Astrocyte of the spinal cord (primary cell): ENCODE measurements at places on chromosomes 3 and 15.
A peak's percentile ranks its signal among the peaks of the same experiment; 100 is the strongest.

DNA sequence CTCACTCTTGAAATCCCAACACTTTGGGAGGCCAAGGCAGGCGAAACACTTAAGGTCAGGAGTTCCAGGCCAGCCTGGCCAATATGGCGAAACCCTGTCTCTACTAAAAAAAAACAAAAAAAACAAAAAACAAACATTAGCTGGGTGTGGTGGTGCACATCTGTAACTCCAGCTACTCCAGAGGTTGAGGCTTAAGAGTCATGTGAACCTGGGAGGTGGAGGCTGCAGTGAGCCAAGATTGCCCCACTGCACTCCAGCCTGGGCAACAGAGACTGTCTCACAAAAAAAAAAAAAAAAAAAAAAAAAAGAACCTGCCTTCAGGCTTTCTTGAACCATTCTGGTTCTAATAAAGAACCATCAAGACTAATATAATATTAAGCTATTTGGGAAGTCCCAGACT lies 16.5 kb downstream of the ARPP19 start:
- no peak for DNase-seq

DNA sequence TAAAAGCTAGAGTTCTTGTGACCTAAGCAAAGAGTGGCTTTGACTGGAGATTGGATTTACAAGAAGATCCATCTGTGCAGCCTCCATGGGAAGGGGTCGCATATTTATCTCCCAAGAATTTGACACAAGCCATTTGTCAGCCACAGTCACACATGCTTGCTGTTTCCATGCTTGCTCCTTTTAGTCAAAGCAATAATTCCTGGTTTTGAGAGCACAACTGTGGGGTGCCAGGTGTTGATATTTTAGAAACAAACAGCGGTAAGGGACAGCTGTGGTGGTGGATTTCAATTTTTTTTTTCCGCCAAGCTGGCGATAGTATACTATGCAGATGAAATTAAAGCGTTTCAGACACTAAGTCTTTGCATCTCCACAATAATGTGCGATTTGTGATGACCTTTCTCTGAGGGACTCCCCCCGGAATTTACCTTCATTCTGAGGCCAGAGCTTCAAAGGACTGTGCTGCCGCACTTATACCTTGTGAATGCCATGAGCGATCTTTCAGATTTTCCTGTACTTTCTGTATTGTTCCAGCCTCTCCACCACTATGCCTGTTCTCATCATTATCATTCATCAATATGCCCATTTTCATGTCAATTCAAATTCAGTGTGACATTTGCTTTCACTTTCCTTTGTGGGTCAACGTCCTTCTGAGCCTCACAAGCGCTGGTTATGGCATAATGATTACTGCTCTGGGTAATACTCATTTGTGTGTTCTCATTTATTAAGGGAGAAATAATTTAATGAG lies 108.2 kb upstream of the KBTBD8 start:
- no peak for DNase-seq

GRCh38 chr3:183572935-183573334 lies 17.4 kb upstream of the KLHL6 start:
- DNase-seq, result no peak

DNA sequence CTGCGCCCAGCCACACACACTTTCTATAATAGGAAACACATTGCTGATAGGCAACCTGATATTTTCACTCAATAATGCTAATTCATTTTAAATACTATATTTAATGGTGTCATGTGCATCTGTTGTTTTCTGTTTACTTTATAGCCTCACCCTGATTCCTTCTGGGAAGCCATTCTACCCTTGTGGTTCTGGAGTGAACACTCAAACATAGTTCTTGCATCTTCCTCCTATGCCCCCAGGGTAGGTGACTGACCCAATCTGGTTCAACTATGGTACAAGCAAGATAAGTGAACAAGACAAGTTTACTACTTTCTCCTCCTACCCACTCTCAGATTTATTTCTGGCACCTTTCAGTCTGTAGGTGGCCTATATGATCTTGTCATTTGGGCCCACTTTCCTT lies 4.3 kb upstream of the SCG3 start:
- no peak for DNase-seq

GRCh38 chr15:92453607-92454006 lies 59.9 kb downstream of the ST8SIA2 start:
- no peak for DNase-seq

DNA sequence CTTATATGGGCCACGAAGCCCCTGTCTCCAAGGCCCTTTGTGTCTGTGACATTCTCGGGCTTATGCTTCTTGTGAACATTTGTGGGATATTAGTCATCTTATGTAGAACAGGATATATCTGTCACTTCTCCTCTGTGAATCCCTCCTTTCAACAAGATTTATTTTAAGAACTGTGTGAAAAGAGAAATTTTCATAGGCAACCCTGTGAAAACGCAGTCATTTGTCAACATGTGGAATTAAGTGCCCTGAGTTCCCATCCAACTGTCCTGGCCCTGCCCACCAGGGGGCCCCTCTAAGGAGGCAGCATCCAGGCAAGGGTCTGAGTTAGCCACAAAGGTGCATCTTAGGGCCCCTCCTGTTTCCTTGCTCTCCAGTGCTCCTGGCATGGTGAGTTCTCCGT lies 76.8 kb upstream of the CHRNA7 start:
- no peak for DNase-seq

GRCh38 chr3:177287231-177287630 lies 89.9 kb upstream of the TBL1XR1 start:
- no peak for DNase-seq

DNA sequence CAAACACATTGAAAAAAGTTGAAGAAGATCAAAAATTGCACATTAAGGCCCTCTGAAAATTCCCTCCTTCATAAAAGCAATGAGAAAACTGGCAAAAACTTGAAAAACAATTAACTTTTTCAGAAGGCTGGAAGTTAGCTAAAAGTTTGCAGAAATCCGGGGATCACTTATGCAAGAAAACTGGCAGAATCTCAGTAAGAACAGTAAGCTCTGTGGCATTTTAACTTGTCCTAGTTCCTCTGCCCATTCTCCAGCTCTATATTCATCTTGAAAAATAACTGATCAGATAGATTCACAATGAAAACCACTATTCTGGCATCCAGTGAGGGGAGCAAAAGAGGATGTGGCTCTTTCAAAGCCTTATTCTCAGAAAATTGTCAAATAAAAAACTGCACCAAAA lies 566.8 kb downstream of the NTRK3 start:
- DNase-seq, result no peak

DNA sequence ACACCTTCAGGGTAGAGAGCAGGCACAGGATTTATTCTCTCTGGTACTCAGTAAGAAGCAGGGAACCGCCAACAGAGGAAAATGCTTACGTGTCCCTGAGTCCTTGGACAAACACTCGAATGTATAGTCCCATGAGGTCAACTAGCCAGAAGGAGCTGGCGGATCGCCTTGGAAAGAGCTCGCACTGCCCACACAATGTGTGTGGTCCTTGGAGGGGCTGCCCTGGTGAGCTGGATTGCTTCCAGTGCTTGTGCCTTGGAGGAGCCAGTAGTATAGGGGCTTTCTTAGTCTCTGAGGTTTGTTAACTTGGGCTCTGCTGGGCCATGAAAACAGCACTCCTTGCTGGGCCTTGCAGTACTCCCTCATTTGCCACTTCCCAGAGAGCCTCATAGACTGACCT lies 40.7 kb upstream of the VILL start:
- peak; percentile 64 for DNase-seq

DNA sequence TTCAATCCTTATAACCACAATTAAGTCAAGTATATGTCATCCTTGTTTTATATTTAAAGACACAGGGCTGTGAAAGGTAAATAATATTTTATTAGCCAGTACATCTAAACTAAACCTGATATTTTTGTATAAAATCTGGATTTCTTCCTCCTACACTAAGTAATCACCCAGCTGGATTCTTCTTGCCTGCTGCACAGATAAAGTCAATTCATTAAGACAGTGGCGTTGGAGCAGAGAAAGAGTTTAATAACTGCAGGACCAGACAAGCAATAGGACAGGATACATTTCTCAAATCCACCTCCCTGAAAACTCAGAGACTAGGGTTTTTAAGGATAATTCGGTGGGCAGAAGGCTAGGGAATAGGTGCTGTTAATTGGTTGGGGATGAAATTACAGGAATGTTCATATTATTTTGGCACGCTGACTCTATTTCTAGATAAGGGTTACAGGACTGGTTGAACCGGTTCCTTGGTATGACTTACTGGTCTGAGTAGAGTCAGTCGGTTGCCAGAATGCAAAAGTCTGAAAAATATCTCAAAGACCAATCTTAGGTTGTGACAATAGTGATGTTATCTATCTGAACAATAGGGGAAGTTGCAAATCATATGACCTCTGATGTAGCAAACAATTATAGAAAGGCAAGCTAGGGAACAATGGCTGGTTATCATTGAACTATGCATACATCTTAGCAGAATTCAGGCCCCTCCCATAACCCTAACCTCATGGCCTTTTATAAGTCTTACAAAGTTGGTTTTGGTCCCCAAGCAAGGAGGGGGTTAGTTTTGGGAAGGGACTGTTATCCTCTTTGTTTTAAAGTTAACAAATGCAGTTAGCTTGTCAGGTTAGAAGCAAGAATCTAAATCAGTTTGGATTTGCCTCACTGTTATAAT lies 244.8 kb downstream of the ALCAM start:
- no peak for DNase-seq

DNA sequence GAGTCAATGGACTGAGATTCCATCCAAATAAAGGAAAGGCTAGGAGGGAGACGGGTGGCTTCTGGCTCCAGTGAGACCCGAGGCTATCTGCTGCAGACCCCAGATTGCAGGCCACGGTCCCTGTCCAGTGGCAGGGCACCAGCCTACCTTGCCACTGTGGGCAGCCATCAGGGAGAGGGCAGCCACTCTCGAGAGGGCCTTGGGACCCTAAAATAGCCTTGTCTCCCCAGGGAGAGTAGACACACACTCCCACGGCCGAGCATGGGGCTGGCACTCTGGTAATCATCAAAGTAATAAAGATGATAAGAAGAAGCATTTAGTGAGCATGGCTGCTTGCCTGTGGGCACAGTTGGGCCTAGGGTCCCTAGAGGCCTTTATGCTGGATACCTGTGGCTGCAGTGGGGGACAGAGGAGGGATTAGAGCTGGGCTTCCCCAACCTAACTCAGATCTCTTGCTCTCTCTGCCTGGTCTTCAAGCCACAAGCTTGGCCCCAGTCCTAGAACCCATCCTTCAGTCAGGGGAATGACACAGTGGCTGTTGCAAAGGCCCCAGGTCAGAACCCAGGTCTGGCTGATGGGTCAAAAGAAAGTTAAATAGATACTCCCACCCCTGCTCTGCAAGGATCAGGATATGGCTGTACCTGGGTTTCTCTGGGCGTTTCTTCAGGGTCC lies 9.2 kb upstream of the VIPR1 start:
- no peak for DNase-seq

DNA sequence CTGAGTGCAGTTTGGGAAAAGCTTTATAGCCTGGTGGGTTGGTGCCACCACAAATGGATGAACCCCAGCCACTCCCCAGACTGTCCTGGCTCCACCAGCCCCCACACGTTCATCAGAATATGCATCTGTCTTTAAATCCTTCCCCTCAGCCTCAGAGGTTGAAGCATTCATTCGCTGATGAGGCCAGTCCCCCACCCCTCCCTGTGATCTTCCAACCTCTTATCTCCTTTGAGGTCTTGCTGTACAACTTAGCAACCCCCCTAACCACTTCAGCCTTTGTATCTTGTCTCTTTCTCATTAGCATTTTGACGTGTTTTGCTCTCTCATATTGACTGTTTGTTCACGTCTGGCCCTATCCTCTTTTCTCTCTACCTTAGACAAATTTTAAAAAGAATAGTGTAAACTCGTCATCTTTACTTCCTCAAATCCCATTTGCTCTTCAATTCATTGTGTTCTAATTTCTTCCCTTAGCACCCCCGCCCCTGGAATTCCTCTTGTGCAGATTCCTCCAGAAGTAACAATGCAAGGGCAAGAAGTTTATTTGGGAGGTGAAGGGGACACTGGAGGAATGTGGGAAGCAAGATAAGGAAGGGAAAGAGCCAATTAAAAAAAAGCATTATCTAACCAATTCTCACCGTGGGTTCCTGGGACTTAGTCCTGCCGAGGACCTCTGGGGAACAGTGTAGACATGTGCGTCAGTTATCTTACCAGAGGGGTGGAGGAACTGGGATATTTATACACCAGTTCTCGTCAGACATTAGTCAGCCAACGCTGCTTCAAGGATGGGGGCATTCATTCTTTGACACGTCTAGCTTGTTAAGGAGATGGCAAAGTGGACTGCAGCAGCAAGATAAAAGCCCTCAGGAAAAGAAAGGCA lies 38.6 kb downstream of the MOBP start:
- DNase-seq, result no peak

- no peak for DNase-seq
Measured at GRCh38 chr3:110226645-110227044, 845.0 kb upstream of the NECTIN3 start.

DNA sequence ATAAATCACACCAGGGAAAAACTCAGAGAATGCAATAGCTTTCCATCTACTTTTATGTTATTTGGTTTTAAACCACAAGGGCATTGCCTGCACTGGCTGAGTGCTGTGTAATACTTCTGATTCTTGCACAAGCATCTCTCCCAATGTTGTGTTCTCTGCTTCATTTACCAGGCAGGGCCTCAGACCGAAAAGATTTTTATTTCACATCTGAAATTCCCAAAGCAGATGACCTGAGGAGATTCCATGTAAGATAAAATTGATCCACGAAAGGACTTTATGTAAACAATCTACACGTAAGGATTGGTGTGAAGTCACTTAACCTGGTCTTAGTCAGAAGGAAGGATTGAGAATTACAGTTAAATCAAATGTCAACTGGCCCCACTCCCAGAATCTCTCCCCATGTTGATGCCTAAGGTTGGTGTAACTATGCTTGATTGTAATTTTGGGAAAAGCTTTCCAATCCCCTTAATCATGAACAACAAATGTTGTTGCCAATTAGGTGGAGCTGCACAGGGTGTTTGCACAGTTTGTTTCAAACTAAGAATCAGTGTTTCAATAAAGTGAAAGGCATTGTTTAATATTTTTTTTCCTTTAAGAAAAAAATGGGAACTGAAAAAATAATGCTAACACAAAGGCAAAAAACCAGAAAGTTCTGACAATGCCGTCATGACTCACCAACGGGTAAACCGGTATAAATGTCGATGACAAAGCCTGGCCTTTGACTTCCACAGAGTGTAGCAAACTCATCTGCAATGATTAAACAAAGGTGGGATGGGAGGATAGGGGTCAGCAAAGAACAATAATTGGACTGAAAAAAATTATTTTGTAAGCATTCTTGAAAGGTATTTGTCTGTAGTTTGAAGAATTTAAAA lies 128.6 kb downstream of the DUT start:
- peak; percentile 75 for DNase-seq

GRCh38 chr3:119380697-119381096 lies 82.7 kb downstream of the TMEM39A start:
- no peak for DNase-seq

DNA sequence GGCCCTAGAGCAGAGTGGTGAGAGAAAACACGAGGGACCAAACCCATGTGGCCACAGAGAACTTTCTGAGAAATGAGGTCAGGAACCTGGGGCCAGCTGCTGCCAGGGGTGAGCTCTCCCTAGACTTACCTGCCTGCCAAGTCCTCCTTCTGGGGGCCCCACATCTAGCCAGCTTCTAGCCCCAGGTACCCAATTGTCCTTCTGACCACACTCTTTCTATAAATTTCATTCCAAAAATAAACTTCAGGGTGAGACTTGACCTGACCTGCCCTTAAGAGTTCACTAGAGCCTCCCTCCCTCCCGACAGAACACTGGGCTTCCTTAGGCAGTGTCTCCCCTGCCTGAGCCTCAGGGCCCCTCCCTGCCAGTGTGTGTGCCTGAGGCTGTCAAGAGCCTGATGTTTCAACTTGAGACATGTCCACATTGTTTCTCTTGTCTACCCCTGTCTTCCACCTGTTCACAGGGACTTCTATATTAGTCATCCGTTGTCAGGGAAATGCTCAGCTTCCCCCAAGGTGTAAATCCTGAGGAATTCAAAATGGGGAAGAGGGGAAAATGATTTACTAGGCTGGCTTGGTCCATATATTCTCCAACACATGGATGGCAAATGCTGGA lies 312.8 kb upstream of the TLE3 start:
- no peak for DNase-seq
